SHP77 treated with DMSO at 0.1 percent for 48 hours (cell line): ENCODE measurements at places on chromosomes 16 and 17.

GRCh38 chr16:55444754-55445485, 34.1 kb upstream of the MMP2 start:
- DNase-seq: no peak

DNA sequence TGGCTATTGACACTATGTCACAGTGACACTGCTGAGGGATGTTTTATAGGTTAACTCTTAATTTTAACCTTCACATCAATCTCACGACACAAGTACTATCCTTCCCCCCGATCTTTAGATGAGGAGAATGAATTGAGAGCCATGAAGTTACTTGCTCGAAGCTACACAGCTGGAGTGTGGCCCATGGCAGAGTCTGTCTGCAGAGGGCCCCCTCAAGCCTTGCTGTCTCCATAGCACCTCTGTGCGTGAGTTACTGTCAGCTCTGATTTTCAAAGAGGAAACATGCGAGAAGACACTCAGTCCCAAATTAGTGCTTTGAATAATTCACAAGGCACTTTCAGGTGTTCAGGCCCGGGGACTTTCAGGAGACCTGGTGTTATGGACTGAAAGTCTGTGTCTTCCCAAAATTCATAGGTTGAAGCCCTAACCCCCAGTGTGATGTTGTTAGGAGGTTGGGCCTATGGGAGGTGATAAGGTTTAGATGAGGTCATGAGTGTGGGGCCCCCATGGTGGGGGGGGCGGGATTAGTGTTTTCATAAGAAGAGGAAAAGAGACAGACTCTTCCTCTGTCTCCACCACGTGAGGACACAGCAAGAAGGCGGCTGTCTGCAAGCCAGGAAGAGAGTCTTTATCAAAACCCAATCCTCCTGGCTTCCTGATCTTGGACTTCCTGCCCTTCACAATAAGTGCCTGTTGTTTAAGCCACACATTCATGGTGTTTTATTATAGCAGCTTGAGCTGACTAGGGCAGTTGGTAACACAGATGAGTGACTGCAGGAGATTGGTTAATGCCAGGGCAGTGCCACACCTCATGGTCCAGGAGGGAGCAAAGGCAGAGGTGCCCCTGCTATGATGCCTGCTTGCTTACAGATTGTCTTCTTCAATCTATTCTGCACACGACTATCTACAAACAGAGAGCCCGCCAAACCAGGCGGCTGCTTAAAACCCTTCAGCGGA, 281.8 kb downstream of the HAPSTR1 start:
- no peak for DNase-seq

DNA sequence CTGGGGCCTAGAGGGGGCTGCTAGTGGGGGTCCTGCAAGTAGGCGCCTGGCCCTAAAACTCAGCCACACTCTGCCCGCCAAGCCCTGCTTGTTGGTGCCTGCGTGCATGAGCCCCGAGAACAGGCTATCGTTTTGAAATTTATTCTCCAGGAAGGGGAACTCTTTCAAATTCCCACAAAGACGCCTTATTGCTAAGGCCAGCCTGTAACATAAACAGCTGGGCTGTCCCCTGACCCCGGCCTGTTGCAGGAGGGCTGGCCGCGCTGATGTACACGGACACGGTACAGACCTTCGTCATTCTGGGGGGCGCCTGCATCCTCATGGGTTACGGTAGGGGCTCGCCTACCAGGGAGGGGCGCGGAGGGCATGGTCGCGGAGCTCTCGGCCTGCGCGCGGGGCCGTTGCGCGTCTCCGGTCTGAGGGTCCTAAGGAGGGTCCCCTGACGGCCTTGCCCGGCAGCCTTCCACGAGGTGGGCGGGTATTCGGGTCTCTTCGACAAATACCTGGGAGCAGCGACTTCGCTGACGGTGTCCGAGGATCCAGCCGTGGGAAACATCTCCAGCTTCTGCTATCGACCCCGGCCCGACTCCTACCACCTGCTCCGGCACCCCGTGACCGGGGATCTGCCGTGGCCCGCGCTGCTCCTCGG, 4.3 kb downstream of the SLC5A2 start:
- DNase-seq: no peak

DNA sequence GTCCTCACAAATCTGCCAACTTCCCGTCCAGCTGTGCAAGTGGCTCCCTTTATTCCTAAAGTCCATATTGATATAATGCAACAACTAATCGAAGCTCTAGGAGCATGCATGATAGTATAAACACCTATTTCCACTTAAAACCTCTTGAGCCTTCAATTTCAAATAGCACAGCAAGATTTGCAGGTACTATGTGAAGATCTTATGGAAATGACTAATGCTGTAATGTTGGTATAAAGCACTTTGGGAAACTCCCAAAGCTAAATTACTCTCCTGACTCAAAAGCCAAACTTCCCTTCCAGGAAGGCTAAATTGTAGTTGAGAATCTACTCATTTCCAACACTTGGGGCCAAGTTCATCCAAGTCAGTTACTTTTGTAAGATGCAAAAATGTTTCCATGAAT, 287.6 kb upstream of the CDH11 start:
- no peak for DNase-seq

- DNase-seq: no peak
Measured at GRCh38 chr16:4094127-4094773, 22.0 kb downstream of the ADCY9 start.

GRCh38 chr16:57166951-57167350, 18.9 kb downstream of the PSME3IP1 start:
- no peak for DNase-seq

- no peak for DNase-seq
Measured at GRCh38 chr17:71203953-71204352, 916.9 kb upstream of the SOX9 start.

DNA sequence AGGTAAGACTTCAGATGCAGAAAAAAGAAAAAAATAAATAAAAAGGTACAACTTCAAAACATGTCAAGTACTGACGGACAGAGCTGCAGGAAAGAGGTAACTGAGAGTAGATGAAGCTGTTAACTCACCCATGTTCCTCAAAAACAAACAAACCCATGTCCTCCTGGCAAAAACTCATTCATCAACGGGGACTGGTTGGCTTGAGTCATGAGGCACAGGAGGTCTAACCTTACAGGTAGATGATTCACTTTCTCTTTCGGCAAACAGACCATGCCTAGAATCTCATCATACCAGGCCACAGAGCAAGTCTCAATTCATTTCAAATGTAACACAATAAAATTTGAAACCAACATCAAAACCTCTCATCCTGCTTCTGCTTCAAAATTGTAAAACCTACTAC, 12.3 kb upstream of the FASN start:
- no peak for DNase-seq

DNA sequence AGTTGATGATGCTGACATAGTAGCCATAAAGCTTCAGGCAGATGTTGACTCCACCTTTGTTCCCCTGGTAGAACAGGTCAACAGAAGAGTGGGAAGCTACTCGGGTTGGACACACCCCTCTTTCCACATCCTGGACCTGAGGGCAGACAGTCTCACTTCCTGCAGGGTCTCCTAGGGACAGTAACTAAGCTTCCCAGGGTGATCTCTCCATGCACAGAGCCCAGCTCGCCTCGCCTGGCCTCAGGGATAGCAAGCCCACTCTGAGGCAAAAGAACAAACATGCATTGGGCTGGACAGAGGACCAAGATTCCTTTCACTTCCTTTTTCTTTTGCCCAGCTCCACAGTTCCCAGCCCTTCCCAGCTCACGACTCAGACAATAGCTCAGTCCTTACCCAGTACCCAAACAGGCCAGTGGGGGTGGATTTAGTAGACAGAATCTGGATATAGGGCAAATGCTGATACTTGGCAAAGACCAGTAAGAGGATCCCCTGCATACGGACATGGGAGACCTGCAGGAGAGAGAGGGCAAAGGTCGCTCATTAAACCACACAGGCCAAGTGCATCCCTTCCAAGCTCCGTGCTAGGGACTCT, 7.0 kb downstream of the INPP5K start:
- DNase-seq: no peak

DNA sequence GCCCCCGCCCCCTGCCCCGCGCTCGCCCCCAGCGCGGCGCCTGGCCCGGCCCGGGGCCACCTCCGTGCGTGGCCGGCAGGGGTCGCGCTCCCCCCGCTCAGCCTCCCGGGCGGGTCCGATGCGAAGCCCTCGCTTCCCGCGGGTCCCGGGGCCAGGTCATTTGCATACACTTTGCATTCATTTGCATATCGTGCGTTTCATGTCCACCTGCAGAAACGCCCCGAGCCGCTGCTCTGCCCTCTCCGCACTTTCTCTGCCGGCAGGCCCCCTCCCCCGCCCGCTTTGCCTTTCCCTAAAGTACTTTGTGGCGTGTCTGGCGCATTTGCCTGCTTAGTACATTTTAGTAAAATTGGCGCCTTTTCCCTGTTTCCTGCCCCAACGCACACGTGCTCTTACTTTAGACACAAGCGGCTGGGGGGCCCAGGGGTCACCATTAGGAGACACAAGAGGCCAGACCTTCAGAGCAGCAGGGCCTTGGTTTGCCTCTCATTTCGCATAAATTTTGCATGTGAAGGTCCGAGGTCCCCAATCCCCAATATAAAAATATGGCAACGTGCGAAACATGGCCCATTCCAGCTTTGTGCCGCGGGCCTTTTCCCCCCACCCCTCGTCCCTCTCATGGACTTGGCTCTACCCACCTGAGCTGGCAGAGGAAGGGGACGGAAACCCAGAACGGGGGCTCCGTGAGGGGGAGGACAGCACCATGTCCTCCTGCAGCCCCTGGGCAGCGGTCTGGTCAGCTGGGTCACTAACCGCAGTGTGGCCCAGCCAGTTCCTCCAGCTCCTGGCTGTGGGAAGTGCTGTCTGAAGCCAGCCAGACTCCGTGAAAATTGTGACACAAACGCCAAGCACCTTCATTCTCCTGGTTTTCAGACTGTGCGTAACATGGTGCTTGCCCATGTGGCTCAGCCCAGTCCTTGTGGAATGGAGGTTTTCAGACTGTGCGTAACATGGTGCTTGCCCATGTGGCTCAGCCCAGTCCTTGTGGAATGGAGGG, 34.8 kb downstream of the CBFA2T3 start:
- no peak for DNase-seq

DNA sequence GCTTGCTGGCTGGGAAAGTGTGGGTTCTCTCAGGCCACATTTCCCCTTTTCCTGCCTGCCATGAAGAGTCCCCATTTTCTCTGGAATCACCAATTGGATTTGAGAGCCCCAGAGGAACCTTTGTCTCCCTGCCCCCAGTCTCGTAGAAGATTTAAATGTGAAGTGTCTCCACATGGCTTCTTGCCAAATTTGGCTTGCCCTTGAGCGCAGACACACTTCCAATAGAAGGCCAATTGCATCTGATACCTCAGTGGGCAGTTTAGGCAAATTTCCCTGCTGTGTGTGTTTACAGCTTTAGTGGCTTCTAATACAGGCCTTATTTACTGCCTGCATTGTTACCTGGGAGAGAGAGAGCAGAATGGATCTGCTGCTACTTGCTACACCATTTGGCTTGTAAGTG, 29.7 kb downstream of the CDK5R1 start:
- DNase-seq: no peak

DNA sequence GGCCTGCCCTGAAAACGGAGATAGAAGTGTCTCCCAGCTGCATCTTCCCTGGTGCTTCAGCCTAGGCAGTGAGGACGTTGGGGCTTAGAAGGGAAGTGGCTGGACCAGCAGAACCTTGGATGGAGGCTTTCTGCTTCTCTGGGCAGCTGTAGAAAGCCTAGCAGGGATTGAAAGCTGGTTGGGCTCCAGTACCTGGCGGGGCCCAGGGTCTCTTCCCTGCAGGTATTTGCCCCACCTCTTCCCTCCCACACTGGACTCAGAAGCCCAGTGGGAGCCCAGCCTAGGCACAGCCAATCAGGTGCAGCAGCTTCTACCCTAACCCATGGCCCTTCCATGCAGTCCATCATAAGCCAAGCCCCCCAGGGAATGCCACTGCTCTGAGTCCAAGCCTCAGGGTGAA, 190.3 kb upstream of the IRX6 start:
- DNase-seq: no peak

DNA sequence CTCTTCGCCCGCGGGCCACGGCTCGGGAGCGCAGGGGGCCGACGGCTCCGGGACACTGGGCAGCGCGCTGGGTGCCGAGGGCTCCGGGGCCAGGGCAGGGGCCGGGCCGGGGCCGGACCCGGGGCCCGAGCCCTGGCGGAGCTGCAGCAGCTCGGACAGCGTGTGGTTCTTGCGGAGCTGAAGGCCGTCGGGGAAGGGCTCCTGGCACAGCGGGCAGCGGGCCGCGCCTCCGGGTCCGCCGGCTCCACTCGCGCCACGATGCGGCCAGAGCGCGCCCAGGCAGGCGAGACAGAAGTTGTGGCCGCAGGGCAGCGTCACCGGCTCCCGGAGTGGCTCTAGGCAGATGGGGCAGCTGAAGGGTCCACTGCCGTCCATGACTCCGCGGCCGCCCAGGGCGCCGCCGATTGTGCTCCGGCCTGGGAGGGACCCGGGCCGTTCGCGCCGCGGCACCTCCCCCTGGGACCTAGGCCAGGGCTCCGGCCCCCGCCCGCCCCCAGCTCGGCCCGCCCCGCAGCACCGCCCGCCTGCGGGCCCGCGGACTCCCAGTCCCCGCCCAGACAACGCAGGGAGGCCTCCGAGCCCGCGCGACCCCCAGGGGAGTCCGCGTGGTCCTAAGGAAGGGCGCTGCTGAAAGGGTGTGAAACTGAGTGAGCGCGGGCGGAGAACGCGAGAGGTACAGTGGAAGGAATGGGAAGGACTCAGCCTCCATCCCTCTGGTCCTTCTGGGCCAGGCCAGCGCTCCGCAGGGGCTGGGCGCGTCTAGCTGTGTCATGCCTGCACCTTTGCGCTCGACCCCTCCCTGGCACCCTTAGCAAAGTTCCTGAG, at the start of gene TRIM47:
Gene TRIM47 (minus strand): TSS at position 408 of the 825 bp plus-strand sequence. CDS start 33 bp downstream, at position 375.
- peak; percentile 44 for DNase-seq

DNA sequence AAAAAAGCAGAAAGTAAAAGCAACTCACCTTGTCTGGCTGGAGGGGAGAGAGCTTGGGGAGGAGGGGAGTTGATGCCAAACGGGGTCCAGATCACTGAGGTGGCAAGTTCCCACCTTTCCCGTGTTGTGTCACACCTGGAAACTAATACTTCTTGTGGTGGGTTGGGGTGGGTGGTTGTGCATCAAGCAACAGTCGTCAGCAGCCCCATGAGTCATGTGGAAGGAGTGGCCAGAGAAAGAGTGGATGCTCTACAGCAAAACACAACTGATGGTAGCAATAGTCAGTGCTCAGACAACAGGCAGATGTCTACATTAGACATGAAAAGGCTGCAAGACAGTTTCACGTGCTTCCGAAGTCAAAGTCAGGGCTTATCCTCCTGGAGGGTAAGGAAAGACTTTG, 35.4 kb downstream of the ARSG start:
- no peak for DNase-seq

GRCh38 chr17:81922566-81923301, 4.8 kb upstream of the SIRT7 start:
- DNase-seq: no peak
